Lower lobe of right lung (tissue), 2 donors: ENCODE measurements at places on chromosomes 16 and 17. TPM values are rescaled to one million over a fixed set of nuclear protein-coding genes. Genes with fewer than 3 reads are reported as not detected.

DNA sequence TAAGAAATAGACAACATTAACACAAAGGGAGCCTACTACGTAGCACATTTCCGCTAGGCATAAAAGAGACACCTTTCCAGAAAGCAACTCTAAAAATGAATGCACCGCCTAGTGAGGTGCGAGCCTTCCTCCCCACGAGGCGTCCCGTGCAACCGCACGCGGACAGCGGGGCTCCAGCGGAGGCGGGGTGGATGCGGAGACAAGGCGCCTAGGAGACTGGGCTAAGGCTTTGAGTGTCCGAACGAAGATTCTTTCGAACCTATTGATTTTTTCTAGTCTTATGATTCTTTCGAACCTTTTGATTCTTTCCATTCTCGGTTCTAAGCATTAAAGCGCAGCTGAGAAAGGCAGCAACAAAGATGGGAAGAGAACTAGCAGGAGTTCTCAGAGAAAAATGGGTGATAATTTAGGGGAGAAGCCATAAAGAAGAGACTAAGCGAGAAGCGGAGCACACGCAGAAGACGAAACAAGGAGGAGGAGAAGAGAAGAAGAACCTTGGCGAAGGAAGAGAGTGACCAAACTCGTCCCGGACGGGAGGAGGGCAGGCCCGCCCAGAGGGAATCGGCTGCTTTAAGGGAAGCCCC lies 394 bp upstream of the CPD start:
- peak overlapping the region; percentile 90 for H3K27ac ChIP-seq
- peak; percentile 65 for DNase-seq
- H3K4me1 ChIP-seq: peaks cover 49% of the 10 kb centered on the region

GRCh38 chr17:76554131-76554530 lies 14.3 kb downstream of the PRCD start:
- H3K36me3 ChIP-seq: no peaks in the 10 kb centered on the region
- DNase-seq: no peak
- H3K27ac ChIP-seq: no peak overlapping the region
- H3K4me1 ChIP-seq: peaks cover 46% of the 10 kb centered on the region
- no peak overlapping the region for H3K4me3 ChIP-seq

Gene NOD2
- total RNA-seq: 13.2 TPM

Gene NDE1
- total RNA-seq: 35.3 TPM

Gene TPSD1
- 9.6 TPM for total RNA-seq

GRCh38 chr17:17950806-17951205 lies 21.4 kb downstream of the TOM1L2 start:
- no peak for DNase-seq
- H3K4me1 ChIP-seq: no peaks in the 10 kb centered on the region
- no peak overlapping the region for H3K4me3 ChIP-seq
- H3K36me3 ChIP-seq: peaks cover 3% of the 10 kb centered on the region
- H3K27me3 ChIP-seq: no peaks in the 10 kb centered on the region

DNA sequence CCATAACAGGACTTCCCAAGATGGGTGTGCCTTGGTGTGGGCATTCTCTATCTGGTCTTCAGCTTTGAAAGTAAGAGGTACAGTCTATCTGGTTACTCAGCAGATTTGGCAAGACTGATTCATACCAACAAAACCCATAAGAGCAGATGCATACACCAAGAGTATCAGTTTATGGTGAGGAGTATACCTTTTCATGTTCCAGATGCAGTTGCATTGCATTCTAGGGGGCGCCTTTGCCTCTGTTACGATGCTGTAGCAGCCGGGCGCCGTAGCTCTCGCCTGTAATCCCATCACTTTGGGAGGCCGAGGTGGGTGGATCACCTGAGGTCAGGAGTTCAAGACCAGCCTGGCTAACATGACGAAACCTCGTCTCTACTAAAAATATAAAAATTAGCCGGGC lies 31.1 kb upstream of the CARMIL2 start:
- H3K27me3 ChIP-seq: no peaks in the 10 kb centered on the region
- no peaks in the 10 kb centered on the region for H3K4me1 ChIP-seq
- H3K4me3 ChIP-seq: no peak overlapping the region
- H3K36me3 ChIP-seq: peaks cover 79% of the 10 kb centered on the region

Gene ENPP7
- 0.18 TPM for total RNA-seq

DNA sequence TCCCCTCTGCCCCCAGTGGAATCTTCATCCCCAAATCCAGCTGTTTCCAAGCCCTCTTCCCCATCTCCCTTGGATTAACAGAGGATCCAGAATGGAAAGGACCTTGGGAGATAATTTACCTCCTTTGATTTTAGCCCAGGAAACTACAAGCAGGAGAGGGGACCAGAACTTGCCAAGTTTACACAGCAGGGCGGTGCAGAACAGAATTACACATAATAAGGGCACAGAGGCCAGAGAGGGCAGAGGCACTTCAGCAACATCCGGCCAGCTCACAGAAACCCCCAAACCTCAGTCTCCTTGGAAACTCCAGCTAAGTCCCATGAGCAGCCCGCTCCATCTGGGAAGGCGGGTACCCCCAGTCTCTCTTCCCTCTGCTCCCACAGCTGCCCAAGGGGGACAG lies 27.2 kb downstream of the PEMT start:
- no peaks in the 10 kb centered on the region for H3K27me3 ChIP-seq
- peak overlapping the region; percentile 32 for H3K27ac ChIP-seq
- peaks cover 58% of the 10 kb centered on the region for H3K4me1 ChIP-seq
- no peak for DNase-seq
- no peaks in the 10 kb centered on the region for H3K36me3 ChIP-seq

DNA sequence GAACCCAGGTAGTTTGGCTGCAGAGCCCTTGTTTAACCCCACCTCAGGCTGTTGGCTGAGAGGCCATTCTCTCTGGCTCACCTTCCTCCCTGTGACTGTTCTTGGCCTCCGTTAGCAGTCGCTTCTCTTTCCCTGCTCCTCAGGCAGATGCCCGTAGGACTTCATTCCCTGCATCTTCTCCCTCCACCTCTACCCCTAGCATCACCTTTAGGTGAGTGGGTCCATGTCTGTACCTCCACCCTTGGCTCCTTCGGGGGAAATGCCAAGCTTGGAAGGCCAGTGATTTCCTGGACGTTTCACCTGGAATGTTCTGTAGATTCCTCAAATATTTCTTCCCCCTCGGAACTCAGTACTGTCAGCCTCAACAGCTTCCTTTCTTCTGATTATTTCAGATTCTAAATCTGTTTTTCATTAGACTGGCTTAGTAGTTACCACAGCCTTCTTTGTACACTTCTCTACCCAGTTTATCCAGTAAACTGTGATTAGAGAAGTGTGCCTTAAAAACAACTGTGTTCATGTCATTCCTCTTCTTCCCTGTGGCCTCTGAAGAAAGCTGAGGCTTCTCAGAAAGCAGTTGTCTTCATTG lies 227.9 kb downstream of the MSI2 start:
- no peak overlapping the region for H3K27ac ChIP-seq
- H3K4me3 ChIP-seq: no peak overlapping the region
- H3K4me1 ChIP-seq: peaks cover 10% of the 10 kb centered on the region
- H3K27me3 ChIP-seq: no peaks in the 10 kb centered on the region

DNA sequence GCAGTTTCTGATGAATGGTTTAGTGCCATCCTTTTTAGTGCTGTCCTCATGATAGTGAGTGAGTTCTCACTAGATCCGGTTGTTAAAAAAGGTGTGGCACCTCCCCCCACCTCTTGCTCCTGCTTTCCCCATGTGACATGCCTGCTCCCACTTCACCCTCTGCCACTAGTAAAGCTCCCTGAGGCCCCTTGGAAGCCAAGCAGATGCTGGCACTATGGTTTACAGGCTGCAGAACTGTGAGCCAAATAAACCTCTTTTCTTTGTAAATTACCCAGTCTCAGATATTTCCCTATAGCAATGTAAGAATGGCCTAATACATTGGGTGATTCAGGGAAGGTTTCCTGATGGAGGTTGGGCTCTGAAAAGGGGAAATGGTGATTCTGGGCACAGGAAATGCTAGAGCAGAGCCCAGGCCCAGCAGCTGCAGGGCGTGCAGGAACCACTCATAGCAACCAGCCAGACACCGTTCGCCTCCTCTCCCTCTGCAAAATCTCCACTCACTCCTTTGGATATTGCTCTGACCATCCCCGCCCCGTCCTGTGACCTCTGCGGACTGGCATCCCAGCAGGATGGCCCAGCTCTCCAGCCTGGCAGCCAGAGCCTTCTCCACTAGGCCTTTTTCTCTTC lies 2.6 kb upstream of the ADORA2B start:
- peaks cover 4% of the 10 kb centered on the region for H3K27me3 ChIP-seq
- DNase-seq: peak; percentile 59
- H3K4me3 ChIP-seq: no peak overlapping the region
- H3K27ac ChIP-seq: peak overlapping the region; percentile 36
- no peaks in the 10 kb centered on the region for H3K36me3 ChIP-seq
- peaks cover 29% of the 10 kb centered on the region for H3K4me1 ChIP-seq

DNA sequence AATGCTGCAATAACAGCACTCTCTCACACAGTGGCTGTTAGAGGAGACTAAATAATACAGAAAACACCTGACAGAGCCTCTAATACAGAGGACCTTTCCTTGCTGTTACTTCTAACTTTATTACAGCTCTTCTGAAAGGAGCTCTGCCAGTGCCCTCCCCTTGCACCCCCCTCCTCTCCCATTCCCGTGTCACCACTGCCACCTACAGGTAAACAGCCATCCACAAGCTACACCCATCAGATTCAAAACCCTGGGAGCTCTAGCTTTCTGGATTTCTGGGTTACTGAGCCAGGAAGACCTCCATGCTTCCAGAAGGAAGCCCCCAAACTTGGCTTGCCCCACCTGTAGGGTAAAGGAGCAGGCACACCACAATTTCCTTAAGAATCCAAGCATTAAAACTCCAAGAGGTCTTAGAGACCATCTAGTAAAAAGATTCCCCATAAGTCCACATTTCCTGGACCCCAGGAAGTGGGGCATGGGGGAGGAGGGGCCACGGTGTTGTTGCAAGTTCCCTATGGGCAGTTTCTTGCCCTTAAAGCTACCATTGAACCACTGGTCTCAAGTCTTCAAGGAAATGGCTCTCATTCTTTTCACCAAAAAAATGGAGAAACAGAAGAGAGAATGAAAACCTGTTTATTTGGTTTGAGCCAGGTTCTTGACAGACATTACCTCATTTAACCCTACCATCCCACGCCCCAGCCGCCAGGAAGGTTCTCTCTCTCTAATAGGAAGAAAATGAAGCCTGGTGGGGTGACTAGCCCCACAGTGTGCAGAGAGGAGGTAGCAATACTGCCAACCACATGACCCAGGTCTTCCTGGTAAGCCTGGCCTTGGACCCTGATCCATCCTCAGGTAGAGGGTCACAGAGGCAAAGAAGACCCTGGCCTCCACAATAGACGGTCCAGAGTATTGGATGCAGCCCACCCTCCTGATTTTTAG lies 52.8 kb downstream of the TOM1L2 start:
- DNase-seq: peak; percentile 70
- H3K27me3 ChIP-seq: no peaks in the 10 kb centered on the region
- H3K36me3 ChIP-seq: no peaks in the 10 kb centered on the region

Gene FAM222B
- 21.7 TPM for total RNA-seq

DNA sequence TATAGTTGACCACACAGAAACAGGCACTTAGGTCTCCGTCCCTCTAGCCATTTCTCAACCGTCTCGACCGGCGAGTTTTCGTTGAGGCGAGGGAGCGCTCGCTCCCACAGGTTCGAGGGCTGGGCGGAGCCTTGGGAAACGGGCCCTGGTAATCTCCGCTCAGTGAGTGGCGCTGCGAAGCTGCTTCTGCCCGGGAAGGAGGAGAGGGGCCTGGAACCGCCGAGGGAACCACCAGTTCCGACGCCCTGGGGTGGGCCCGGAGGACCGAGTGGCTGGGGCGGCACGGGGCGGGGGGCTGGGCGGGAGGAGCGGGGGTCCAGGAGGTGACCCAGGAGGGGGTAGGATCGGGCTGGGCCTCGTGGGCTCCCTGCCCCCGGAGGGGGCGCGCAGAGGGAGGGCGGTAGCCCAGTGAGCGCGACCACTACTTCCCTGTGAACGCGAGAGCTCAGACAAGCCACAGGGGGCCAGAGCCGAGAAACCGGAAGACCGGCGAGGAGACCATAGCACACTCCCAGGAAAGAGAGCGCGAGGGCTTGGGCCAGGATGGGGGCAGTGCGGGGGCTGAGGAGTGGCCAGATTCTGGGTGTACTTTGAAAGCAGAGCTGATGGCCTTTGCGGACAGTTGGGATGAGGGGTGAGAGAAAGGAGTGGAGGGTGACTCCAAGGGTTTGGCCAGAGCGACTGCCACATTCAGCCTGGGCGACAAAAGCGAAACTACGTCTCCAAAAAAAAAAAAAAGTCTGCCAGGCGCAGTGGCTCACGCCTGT lies 29.9 kb upstream of the ARL4D start:
- H3K27me3 ChIP-seq: no peaks in the 10 kb centered on the region
- H3K4me1 ChIP-seq: peaks cover 41% of the 10 kb centered on the region
- DNase-seq: peak; percentile 90

GRCh38 chr16:14121142-14121541 lies 50.0 kb downstream of the MRTFB start:
- H3K36me3 ChIP-seq: no peaks in the 10 kb centered on the region
- H3K4me3 ChIP-seq: no peak overlapping the region
- DNase-seq: no peak
- no peaks in the 10 kb centered on the region for H3K27me3 ChIP-seq
- H3K27ac ChIP-seq: no peak overlapping the region

Gene DOC2B
- total RNA-seq: 6.2 TPM

DNA sequence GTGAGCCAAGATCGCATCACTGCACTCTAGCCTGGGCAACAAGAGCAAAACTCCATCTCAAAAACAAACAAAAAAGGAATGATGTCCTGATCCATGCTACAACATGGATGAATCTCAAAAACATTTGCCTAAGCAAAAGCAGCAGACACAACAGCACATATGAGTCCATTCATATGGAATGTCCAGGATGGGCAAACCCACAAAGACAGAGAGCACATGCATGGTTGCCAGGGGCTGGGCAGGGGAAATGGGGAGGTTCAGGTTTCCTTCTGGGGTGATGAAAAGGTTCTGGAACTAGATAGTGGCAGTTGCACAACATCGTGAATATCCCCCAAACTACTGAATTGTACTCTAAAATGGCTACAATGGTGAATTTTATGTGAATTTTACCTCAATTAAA lies 35.3 kb upstream of the RAI1 start:
- DNase-seq: no peak
- H3K27ac ChIP-seq: no peak overlapping the region
- H3K4me3 ChIP-seq: no peak overlapping the region
- H3K4me1 ChIP-seq: no peaks in the 10 kb centered on the region

DNA sequence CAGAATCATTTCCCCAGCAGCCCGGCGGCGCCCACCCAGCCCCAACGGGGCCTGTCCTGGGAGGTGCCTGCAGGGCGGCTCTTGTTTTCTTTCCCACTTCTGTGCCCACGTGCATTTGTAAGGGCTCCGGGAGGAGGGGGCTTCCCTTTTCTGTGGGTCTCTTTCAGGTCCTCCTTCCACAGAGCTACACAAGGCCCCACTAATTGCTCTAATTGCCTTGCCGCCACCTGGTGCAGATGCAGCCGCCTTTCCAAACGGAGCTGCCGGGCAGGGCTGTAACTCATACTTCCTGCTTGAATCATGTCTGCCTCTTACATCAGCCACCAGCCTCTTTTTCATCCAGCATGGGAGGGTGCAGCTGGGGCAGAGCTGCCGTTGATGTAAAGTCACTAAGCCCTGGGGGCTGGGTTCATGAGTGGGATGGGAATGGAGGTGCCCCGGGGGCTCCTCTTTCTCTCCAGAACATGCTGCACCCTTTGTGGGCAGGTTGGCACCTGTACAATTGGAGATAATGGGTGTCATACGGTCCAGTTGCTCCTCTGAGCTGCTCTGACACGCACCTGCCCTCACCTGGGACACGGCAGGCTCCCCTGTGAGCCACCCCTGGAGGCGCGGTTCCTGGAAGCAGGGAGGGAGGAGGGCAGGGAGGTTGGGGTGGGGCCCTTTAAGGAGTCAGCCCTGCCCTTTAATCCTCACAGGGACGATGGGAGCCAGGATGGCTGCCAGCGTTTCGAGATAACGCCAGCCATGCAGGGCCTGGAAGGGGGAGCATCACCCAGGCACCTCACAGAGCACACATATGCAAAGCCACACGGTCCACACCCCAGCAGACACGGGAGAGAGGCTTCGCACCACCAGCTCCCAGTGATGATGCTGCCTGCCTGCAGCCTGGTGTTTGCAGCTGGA lies 41.1 kb upstream of the KLHDC4 start:
- peak overlapping the region; percentile 43 for H3K27ac ChIP-seq
- no peaks in the 10 kb centered on the region for H3K36me3 ChIP-seq
- peaks cover 18% of the 10 kb centered on the region for H3K4me1 ChIP-seq
- H3K4me3 ChIP-seq: peak overlapping the region; percentile 40
